ENCODE measurements at places on chromosomes 6 and 20.

- DNase-seq = no peak
These were observed 742.8 kb downstream of the MAFB start for GRCh38 chr20:39946053-39946810.

DNA sequence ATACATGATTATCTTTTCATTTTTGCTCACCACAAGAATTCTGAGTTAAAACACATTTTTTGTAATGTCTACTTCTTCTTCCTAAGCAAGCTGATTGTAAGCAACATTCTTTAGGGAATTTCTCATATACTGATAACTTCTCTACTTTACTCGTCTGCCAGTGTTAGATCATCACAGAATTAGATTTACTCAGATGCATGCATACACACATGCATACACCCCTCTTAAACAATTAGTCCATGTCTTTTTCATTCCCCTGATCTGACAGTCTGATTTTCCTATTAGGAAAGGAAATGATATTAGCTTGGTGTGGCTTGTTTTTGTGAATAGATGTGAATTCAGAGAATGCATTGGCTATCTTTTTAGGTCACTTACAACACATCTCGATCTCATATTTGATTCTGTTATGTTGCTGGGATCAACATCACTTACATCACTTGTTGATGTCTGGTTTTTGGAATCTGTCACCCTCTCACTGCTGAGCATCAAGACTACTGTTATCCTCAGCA is 91.4 kb downstream of the FIG4 start:
- DNase-seq = no peak

DNA sequence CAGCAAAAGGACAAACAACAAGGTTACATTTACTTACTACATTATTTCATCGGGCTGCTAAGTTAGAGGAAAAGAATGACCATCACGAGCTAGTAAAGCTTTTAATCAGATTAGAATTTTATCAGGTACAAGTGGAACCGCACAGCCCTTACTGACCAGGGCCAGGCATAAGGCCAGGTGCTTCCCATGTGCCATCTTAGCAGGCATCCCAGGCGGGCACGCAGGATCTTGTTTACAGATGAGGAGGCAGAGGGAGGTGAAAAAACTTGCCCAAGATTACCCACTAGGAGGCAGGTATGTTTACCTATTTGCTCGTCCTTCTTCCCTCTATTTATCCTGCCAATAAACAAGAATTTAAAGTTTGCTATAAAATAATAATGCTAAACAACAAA is 10.7 kb downstream of the EZR start:
- DNase-seq = no peak

DNA sequence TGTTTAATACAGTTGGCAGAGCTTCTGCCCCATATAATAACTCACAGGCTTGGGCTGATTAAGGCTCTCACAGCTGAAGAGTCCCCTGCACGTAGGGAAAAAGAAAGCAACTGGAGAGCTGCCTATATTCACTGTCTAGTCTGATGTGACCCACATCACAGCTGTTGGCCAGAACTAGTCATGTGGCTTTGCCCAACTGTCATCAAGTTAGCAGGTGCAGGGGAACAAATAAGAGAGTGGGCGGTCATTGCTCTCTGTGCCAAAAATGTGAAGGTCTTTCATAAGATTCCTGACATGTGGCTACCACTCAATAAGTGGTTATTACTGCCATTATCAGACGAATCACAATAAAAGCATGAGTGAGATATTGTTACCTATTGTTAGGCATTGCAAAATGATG is 665.2 kb downstream of the DOK5 start:
- no peak for DNase-seq

DNA sequence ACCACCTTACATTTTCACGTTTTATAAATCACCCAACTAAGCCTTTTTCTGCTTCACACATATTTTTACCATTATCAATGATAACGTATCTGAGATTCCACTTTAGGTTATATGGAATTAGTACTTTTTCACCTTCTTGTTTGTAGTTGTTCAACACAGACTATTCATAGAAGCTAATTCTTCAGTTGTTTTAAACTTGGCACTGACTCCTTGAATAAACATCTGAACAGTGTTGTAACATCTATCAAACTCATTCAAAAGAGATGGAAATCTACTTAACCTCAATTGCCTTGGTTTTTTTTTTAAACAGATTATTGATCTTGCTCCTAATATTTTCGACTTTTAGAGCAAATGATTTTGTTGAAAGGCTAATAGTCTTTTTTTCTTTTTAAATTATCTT is 34.2 kb downstream of the PTPRA start:
- DNase-seq = no peak

- DNase-seq = no peak
These were observed 150.4 kb downstream of the RNGTT start for GRCh38 chr6:88813045-88813444.

- no peak for DNase-seq
These were observed 144.8 kb downstream of the ZNF217 start for GRCh38 chr20:53448875-53449274.

DNA sequence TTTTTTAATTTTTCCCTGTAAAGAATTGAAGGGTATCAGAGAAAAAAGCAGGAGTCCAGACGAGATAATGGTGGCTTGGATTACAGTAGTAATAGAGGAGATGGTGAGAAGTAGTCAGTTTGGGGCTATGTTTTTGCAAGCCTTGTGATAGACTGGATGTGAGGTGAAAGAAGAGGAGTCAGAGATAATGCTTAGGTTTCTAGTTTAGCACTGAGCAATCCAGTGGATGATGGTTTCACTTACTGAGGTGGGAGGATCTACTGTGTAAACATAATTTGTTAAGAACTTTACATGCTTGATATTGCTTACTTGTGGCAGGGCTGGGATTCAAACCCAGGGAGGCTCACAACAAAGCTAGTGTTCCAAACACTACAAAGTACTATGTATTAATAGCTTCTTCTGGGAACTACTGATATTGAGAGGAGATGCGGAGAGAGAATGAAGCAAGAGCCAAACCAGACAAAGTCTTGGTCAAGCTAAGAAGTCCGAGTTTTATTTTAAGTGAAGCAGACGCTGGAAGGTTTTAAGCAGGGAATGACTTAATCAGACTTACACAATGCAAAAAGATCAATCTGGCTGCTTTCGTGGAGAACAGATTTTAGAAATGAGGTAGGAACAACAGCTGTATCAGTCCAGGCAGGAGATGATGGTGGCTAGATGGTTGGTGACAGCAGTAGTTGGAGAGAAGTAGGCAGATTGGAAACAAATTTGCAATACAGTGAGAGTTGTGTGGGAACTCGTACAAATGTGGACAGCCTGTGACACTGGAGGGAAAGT is 58.0 kb downstream of the ZFAND3 start:
- no peak for DNase-seq

- DNase-seq = no peak
These were observed 627 bp upstream of the RPP21 start for GRCh38 chr6:30344191-30344867.

- DNase-seq = peak; percentile 78
These were observed 97.5 kb downstream of the PSMG4 start for GRCh38 chr6:3356056-3356823.

DNA sequence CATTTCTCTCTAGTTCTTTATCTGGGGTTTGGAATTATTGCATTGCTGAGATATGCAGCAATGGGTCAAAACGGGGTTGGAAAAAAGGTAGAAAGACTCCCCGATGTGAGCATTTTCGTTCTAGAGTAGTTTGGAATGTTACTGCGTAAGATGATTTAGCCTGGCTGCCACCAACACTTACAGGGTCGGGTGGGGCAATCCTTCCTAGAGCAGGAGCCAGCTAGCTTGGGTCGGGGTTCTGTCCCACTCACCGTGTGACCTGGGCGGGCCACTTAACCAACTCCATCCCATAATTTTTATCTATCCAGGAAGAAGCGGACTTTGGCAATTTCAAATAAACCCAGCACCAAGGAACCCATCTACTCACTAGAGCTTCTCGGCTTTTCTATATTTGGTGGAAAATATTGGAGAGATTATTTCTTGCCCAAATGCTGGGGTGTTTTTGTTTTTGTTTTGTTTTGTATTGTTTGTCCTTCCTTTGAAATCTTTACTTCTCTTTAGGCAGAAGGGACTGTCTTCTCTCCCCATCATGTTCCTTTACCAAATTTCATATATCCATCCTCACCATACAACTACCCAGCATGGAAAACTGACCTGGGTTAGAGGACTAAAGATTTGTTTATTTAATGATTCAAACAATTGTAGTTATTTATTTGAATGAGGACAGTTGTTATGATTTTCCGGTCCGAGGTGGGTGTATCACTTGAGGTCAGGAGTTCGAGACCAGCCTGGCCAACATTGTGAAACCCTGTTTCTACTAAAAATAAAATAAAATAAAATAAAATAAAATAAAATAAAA is 72.4 kb downstream of the GPX5 start:
- no peak for DNase-seq

All from AG08395 (cell line).